ENCODE measurements at places on chromosomes 7 and 10. TPM values are rescaled to one million over a fixed set of nuclear protein-coding genes. Genes with fewer than 3 reads are reported as not detected.

DNA sequence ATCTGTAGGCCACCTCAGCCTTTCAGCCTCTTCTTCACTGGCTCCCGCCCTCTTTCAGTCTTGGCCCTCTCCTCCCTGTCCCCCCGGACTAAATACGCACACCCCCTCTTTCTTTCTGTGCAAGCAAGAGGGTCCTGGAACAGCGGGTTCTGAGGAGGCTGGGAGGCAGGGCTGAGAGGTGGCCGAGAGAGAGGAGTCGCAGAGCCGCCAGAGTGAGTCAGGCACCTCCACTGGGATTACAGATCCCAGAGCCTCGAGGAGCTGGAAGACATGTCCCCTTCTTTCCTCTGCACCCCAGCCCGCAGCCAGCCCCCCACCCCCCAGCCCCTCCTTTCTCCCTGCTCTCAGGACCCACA, 182 bp downstream of the CCDC136 start:
- DNase-seq, result no peak

DNA sequence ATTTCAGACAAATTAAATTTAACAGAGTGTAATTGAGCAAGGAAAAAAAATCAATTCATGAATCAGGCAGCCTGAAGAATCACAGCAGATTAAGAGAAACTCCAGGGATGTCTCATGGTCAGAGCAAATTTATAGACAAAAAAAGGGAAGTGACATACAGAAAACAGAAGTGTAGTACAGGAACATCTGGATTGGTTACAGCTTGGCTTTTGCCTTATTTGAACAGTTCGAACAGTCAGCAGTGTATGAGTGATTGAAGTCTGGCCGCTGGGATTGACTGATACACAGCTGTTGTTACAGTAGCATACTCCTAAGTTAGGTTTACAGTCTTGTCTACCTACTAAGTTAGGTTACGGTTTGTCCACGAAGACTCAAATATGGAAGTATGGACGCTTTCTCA, 255.3 kb downstream of the HPSE2 start:
- DNase-seq, result no peak

PTN gene
- 5.4 TPM for total RNA-seq

- DNase-seq, result no peak
Observed at GRCh38 chr10:89494575-89494974, 40.8 kb downstream of the SLC16A12 start.

- DNase-seq, result no peak
Observed at GRCh38 chr7:124022551-124022950, 10.3 kb downstream of the TMEM229A start.

GRCh38 chr7:143735962-143736361, 21.5 kb downstream of the CTAGE6 start:
- no peak for DNase-seq

GRCh38 chr7:15248514-15248913, 313.3 kb downstream of the AGMO start:
- DNase-seq, result no peak

GRCh38 chr7:134946260-134946659, 40.0 kb upstream of the AGBL3 start:
- no peak for DNase-seq

OPALIN gene
- not detected for total RNA-seq

- peak; percentile 67 for DNase-seq
Observed at GRCh38 chr7:23012908-23013714, 819 bp downstream of the HYCC1 start.

DNA sequence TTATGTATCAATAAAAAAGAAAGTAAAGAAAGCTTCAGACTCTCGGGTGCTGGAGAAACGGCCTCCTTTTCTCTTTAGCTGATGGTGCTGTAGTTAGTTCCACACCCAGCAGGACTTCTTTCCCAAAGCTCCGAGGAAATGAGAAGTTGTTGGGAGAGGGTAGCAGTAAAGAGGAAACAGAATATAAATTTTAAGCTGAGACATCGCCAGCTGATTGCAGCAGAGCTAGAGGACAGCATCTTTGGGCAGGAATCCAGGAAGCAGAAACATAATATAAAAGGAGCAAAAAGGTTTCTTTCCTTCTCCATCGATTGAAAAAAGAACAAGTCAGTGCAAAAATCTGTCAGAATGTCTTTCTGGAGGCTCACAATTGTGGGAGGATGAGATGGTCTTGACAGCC, 616.9 kb upstream of the FOXK1 start:
- no peak for DNase-seq

DNA sequence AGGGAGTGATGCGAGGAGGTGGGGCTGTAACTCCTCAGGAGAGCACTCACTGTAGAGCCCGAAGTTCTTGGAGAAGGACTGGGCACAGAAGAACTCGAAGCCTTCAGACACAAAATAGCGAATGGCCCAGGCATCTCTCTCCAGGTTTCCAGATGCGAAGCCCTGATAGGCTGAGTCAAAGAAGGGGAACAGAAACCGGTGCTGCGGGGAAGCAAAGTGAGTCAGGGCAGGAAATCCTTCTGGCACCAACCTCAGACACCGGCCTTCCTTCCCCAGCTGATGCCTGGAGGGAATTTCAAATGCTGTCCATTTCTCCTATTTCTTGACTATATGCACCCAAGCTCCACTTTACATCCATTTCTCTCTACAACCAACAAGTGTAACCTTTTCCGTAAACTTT, 26.8 kb downstream of the GOT1 start:
- no peak for DNase-seq

- no peak for DNase-seq
Observed at GRCh38 chr10:116974456-116975005, 30.5 kb downstream of the SHTN1 start.

SPDYE2 gene
- not detected for total RNA-seq

DNA sequence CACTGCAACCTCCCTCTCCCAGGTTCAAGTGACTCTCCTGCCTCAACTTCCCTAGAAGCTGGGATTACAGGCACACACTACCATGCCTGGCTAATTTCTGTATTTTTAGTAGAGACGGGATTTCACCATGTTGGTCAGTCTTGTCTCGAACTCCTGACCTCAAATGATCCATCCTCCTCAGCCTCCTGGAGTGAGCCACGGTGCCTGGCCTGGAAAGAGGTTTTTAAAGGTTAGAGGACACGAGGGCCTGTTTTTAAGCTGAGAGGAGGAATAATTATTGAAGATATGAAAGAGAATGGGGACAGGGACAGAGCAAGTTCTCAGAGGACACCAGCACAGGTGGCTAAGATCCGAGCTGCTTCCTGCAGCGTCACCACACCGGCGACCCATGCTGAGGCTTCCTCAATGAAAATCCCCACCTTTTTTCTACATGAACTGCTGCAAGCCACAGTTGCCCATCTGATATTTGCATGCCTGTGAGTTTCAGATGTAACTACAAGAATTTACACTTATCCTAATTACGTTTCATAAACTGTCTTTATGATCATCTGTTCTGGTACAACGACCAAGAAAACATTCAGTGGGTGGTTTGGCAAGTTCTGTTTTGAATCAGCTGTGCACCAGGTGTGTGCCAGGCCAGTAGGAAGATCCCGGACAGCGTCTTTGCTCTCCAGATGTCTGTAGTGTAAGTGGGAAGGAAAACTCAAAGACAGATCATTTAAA, 76.0 kb downstream of the HIP1 start:
- no peak for DNase-seq

GRCh38 chr7:1323178-1324027, 90.7 kb downstream of the UNCX start:
- DNase-seq, result no peak

DNA sequence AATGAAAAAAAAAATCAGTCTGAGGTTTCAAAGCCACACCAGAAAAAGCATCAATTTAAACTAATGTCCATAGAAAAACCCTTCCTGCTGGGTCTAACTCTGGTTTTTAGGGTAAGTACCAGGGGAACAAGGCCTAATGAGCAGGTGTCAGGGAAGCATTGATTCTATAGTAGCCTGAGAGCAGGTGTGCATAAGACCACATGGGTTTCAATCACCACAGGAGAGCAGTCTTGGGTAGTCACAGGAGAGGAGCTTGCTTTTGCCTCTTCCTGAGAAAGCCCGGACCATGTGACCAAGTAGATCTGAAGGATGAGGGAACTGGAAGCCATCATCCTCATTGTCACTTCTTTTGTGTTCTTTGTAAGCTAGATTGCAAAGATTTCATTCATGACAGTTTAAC, 66.3 kb upstream of the AGK start:
- no peak for DNase-seq

NPFFR1 gene
- total RNA-seq, result 1.1 TPM

MCM10 gene
- 0.78 TPM for total RNA-seq

DNA sequence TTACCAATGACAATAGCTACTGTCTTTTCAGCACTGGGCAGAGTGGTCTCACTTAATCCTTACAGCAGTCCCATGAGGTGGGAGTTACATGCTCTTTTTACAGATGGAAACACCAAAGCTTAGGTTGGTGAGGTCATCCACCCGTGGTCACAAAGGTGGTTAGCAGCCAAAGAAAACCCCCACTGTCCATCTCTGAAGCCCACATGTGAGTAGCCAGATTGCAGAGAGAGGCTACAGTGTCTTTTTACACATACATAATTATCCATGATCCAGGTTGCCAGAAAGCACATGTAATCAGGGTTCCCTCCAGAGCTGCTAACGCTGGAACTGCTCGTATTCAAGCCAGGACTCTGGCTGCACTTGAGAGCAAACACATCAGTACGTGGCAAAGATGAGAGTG, 24.6 kb upstream of the ANKRD2 start:
- DNase-seq, result peak; percentile 5

DNA sequence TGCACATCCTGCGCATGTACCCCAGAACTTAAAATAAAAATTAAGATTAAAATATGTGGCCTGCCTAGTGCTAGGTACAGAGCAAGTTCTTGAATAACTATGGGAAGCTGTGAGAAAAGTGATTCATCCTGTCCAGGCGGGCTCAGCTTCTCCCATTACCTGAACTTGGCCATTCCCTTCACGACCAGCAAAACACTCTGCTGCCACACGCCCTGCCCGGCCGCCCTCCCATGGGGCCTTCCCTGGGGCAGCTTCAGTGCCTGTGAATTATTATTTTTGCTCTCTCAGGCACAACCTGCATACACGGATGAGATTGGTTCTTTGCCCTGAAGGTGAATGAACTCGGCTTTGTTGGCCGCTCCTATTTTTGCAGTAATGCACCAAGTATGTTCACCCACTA, 209.2 kb upstream of the SHH start:
- DNase-seq, result no peak

PHKG1 gene
- total RNA-seq, result 0.72 TPM

DNA sequence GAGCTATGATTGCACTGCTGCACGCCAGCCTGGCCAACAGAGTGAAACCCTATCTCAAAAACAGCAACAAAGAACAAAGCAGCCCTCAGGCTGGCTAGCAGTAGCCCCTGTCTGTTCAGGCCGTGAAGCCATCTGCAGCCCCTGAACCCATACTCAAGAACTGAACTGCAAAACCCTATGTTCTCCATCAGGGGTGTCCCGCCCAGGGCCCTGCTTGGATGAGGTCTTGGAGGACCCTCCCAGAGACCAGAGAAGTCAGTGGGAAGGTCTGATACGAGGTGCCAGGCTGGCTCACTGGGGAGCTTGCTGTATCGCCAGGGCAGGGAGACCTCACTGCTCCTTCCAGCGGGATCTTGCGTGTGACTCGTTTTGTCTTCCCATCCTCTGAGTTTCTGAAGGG, 39.3 kb downstream of the RBM17 start:
- DNase-seq, result no peak

DNA sequence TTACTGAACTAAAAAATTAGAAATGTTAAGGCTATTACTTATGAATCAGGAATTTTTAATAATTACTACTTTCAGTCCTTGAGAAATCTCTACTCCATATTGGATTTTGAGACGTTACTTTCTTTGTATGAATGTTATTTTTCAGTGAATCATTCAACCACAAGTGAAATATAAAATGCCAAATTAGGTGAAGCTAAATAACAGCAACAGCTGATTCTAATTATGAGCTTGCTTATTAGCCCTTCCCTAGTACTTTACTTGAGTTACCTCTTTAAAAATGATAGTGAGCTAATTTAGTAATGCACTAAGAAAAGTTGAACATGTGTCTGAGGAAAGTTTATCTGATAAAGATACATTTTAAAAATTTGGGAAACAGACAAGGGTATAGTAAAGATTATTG, 51.4 kb downstream of the PCGF5 start:
- DNase-seq, result no peak

FAM237B gene
- not detected for total RNA-seq

- no peak for DNase-seq
Observed at GRCh38 chr10:77590344-77591237, 47.0 kb downstream of the KCNMA1 start.

DNA sequence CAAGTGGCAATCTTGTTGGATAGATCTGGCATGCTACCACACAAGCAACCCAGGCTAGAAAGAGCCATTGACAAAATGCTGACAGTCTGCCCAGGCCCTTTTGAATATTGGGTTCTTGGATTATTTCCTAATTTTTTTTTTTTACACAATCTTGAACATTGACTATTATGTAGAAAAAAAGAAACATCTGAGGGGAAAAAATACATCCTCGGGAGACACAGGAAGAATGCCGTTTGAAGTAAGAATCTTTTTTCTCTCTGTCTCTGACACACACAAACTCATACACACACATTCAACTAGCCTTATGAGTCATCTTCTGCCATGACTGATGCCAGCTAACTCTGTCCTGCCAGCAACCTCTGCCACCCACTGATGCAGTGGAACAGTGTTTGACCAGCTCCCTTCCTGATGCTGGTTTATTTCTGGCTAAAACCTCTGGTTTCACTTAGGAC, 47.2 kb downstream of the SORBS1 start:
- DNase-seq, result no peak

DNA sequence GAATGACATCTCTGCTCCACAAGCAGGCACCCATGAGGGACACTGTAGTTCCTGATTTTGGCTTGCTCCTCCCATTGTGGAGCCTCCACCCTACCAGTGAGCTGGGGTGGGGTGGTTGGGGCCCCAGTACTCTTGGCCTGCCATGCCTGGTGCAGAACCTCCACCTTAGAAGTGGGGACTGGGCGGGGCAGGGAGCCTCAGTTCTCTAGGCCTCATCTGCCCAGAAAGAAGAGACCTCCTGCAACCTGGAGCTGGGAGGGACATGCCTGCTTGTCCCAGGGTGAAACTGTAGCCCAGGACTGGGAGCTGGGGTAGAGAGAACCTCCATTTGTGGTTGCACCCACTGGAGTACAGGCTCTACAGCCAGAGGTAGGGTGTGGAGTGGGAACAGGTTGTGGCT, 14.4 kb downstream of the RAMP3 start:
- peak; percentile 32 for DNase-seq

- no peak for DNase-seq
Observed at GRCh38 chr10:84267503-84268126, 22.8 kb downstream of the RGR start.

- DNase-seq, result no peak
Observed at GRCh38 chr7:101271021-101271420, 26.1 kb upstream of the FIS1 start.

GRCh38 chr7:55189878-55190436, 171.1 kb downstream of the EGFR start:
- no peak for DNase-seq
